LoVo (cell line): ENCODE measurements at places on chromosomes 16 and 17.

GRCh38 chr16:27977966-27978365 lies 85.5 kb downstream of the GSG1L start:
- DNase-seq: no peak

GRCh38 chr17:78679495-78680395 lies 102.3 kb downstream of the CYTH1 start:
- DNase-seq: no peak

DNA sequence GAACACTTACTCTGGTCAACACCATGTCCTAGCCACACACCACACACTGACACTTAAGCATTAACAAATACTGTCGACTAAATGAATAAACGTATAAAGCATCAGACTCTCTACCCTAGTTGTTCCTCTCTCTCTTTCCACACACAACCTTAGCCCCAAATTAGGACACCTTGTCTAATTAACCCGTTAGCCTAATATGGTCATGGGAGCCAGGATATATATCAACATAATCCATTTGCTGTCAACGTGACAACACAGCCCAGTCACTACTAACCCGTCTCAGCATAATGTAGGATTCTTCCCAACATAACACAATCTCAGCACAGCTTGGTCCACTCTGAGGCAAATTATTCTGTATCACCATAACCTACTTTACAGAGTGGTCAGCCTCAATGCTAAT lies 2.2 kb downstream of the DVL2 start:
- no peak for DNase-seq

DNA sequence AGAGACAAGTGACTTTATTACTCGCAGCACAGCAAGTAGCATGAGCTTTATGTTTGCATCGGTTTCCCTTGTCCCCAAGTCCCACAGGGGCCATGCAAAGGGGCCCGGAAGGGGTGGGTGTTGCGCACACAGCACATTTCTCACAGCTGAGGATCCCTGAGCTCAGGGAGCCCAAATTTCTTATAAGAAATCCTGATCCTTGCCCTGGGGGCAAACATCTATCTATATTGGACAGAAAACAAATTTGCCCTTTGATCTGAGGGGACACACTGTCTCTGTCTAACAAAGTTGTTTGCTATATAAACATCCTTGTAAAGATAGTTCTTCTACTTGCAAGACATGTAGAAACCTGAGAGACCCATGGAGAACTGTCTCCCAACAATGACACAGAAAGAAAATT lies 35.7 kb upstream of the MEAK7 start:
- DNase-seq: no peak

GRCh38 chr17:34614698-34615097 lies 35.3 kb downstream of the TMEM132E start:
- no peak for DNase-seq

DNA sequence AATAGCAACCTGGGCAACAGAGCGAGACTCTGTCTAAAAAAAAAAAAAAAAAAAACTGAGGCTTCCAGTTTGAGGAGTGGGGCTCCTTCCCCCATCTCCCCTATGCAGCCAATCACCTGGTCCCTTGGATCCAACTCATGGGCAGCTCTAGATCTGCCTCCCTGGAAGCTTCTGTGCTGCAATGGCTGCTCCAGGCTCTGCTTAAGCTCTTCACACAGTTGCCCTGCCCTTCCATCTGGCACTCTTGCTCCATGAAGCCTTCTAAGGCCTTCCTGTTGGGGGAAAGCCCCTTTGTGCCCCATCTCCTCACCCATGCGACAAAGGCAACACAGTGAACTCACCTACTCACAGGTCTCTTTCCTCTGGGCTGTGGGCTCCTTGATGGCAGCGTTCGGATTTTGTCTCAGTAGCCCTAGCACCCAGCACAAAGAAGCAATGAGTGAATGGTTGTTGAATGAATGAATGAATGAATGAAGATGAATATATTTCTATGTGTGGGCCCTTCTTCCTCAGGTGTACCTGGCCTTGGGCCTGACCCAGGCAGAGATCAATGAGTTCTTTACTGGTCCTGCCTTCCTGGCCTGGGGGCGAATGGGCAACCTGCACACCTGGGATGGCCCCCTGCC lies 1.9 kb downstream of the NAGLU start:
- no peak for DNase-seq

DNA sequence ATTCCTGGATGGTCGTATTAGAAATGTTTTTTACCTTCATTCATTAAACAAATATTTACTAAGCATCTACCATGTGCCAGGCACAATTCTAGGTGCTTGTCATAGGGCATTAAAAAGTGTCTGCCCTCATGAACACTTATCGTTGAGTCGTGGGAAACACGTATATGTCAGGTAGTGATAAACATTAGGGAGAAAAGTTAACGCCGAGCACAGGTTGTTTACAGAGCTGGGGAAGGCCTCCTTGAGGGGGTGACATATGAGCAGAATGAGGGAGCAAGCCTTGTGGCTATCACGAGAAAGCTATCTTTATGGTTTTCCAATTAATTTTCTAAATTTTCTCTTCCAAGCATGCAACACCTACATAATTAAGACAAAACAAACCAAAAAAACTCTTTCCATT lies 985 bp upstream of the ZNF213 start:
- DNase-seq: no peak

DNA sequence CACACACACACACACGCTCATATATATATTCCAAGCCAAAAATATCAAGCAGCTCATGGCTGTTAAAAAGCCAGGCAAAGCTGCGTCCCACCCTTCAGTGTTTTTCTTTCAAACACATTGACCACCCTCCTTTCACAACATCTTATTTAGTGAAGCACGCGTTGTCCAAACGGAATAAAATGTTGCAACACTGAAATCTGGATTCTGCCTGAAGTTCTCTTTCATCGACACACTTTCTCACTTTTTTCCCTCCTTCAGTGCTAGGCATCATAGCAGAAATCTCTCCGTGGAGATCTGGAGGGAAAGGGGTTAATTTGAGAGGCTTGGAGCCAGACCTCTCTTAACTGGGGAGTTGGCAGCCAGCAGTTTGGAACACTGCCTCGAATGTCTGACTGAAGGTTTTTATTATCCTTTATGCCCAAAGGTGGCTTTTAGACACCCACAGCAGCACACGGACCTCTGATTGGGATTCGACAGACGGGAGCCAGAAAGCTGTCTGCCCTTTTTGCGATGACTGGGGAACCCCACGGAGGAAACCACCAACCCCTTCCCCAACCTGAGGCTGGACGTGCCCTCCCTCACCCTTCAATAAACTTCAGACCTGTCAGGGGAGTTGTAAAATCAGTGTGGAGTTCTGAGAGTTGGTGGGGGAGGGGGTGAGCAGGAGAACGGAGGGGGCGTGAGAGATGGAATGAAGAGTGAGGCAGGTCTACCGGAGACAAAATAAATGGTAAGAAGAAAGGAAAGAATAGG lies 833.6 kb upstream of the SOX9 start:
- no peak for DNase-seq

GRCh38 chr16:1877089-1877488 lies 5.1 kb upstream of the MEIOB start:
- DNase-seq: no peak

DNA sequence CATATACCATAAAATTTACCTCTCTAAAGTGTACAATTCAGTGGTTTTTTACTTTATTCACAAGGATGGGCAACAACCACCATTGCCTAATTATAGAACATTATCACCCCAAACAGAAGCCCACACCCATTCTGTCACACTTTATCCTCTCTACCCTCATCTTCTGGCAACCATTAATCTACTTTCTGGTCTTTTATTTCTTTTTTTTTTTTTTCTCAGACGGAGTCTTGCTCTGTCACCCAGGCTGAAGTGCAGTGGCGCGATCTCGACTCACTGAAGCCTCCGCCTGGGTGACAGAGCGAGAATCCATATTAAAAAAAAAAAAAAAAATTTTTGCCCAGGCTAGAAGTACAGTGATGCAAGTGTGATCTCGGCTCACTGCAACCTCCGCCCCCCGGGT lies 90.7 kb upstream of the CLEC18B start:
- no peak for DNase-seq

GRCh38 chr16:53809088-53809932 lies 105.4 kb downstream of the FTO start:
- peak; percentile 10 for DNase-seq
